SJSA1 (cell line): ENCODE measurements at places on chromosomes 2 and 18.

DNA sequence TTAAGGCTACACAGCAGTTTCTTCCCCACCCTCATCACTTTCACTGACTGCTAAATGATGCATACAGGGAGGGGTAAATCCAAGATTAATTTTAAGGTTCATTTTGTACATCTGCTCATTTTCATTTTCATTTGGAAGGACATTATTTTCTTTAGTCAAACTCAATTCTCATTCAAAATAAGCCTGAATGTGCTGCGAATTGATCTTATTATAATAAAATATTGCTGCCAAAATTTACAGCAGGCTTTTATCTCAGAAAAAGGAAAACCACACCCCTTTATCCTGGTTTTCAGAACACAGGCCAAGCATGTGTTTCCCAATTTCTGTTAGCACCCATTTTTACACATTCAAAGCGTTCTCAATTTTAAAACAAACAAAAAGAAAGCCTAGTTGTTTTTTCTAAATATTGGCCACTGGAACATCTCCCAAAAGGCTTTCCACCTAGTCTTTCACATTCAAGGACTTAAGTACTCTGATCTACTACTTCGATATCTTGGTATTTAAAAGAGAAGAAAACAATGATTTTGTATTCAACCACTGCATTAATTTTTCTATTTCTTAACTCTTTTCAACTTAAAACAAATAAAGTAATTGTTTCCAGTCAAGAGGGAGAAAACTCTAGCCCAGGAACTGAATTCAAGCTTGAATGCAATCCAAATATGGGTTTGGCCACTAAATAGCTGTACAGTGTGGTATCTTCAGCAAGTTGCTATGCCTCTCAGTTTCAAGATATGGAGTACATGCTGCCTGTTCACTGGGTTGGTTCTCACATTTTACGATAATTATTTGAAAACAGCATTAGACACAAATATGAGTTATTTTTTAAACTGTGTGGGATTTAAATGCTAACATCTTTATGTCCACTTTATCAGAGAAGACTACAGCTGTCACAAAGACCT lies 52.5 kb downstream of the CDH2 start:
- DNase-seq, result no peak

- no peak for DNase-seq
Observed at GRCh38 chr2:240503375-240503774, 54.4 kb downstream of the ANKMY1 start.

GRCh38 chr2:56314796-56315195 lies 131.0 kb downstream of the CCDC85A start:
- no peak for DNase-seq

- no peak for DNase-seq
Observed at GRCh38 chr2:175312137-175312536, 130.6 kb upstream of the ATP5MC3 start.

- DNase-seq, result no peak
Observed at GRCh38 chr18:39959839-39960238, 1995.2 kb upstream of the PIK3C3 start.

DNA sequence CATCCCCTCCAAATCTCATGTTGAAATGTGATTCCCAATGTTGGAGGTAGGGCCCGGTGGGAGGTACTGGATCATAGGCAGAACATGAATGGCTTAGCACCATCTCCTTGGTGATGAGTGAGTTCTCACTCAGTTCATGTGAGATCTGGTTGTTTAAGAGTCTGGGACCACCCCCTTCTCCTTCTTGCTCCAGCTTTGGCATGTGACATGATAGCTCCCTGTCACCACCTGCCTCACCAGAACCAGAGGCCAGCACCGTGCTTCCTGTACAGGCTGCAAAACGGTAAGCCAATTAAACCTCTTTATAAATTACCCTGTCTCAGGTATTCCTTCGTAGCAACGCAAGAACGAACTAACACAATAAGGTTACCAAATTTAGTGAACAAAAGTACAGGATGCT lies 95.4 kb downstream of the ZBTB7C start:
- DNase-seq, result no peak

DNA sequence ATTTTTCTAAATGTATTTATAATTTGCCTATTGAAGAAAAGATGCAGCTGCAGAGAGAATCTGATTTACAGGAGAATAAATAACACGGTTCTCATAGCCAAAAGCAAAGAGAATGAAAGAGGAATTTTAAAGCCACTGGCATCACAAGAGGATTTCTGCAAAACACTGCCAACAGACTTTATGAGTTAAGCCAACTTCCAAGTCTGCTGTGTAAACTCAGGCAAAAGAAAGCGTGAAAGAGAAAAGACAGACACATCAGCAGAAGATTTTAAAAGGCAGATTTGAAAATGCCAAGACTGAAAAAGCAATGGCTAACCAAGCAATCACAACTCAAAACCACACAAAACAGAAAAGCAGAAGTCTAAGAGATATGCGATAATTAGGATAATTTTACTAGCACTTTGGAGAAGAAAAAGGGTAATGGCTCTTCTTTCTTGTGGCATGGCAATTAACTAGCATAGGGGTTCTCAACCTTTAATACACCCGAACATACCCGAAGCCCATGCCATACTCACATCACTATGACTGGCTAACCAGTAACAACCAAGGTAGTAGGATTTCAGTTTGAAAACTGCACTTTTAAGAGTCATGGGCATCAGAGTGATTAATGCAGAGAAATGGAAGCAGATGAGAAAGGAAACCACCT lies 4.9 kb downstream of the DARS1 start:
- DNase-seq, result no peak

- DNase-seq, result peak; percentile 70
Observed at GRCh38 chr2:143645921-143646645, 516.9 kb downstream of the ARHGAP15 start.

DNA sequence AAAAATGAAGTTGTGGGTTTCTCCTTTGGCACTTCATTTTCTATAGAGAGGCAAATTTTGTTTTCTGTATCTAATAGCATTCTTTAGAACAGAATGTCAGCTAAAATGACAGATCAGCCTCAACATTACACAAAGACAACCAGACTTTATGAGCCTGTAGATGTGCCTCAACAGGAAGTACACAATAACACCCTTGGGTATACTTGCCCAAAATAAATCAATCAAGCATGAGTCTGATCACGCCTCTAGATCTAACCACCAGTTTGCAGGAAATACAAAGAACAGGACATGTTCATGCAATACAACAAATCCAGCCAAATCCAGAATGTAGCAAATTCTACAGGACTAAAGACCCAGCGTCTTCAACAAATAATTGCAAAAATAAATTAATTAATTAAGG lies 11.2 kb upstream of the DAPL1 start:
- DNase-seq, result no peak

- DNase-seq, result no peak
Observed at GRCh38 chr2:153291718-153292117, 186.8 kb downstream of the RPRM start.

DNA sequence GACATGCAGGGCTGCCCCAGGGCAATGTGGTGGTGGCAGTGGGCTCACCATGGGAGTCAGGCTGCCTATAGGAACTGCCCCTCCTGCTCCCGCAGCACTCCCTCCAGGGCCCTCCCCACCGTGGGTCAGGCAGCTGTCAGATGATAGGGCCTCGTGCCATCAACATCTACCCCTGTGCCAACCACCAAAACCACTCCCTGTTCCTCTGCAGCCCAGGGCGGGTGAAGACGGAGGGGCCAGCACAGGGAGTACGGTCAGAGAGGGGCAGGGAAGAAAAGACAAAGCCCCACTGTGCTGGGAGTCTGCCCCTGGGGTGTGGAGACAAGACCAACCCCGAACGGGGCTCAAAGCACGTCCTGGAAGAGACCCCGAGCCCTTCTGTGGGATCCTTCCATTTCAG lies 97.4 kb downstream of the TNS1 start:
- no peak for DNase-seq

DNA sequence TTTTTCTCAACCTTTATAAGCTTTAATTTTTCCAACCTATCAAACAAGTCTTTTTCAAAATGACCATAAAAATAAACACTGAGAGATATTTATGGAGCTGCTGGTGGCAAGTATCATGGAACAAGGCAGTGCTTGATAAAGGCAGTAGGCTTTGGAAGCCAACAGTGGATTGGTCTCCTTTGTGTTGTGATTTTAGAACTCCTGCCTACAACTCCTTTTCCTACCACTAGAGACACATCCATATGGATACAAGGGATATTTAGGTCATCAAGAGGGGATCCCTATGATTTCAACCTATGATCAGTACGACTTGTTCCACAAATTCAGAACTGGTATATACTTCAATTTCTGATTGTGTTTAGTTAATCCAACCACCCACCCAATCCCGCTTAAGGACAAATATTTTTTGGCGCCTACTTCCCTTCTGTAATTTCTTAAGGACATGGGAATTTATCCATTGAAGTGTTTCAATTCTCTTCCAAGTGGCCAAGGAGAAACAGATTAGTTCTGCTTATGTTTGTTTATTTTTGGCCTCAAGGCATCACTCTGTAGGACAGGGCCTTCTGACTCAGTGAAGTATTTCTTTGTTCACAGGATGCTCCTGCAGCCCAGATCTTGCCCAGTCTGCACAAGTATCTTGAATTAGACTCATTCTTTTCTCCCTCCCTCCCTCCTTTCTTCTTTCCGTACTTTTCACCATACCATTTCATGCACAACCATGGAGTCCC lies 2119.6 kb upstream of the PIK3C3 start:
- DNase-seq, result no peak

GRCh38 chr18:57621246-57621604 lies 411 bp downstream of the NARS1 start:
- no peak for DNase-seq

- DNase-seq, result no peak
Observed at GRCh38 chr18:71784777-71785176, 759.4 kb downstream of the CBLN2 start.

GRCh38 chr2:195861821-195862220 lies 204.8 kb downstream of the SLC39A10 start:
- DNase-seq, result no peak

DNA sequence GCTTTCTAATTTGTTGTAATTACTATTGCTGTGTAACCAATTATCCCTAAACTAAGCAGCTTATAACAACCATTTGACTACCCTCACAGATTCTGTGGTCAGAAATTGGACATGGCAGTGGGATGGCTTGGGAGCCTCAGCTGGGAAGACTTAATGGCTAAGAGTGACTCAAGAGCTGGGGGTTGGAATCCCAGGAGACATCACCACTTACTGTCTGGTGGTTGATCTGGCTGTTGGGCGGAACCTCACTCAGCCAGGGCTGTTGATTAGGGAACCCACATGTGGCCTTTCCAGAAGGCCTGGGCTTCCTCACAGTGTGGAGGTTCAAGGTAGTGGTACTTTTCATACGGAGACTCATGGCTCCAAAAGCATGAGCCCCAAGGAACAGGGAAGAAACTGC lies 49.8 kb downstream of the E2F6 start:
- DNase-seq, result no peak

- DNase-seq, result no peak
Observed at GRCh38 chr18:76379226-76380126, 115.6 kb downstream of the ZNF516 start.

DNA sequence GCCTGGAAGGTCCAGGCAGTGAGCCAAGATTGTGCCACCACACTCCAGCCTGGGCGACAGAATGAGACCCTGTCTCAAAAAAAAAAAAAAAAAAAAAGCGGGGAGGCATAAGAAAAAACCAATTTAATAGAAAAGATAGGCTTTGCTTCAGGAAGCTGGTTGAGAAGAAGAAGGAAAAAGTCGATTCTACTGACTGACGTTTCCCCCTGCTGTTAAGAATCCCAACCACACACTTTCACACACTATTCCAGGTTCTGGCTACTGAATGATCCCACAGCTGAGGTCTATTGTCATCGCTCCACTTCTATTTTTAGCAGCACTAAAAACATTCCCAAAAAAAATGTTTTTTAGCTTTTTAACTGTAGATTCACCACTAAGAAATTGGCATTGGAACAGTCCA lies 6.7 kb upstream of the CHCHD5 start:
- no peak for DNase-seq

DNA sequence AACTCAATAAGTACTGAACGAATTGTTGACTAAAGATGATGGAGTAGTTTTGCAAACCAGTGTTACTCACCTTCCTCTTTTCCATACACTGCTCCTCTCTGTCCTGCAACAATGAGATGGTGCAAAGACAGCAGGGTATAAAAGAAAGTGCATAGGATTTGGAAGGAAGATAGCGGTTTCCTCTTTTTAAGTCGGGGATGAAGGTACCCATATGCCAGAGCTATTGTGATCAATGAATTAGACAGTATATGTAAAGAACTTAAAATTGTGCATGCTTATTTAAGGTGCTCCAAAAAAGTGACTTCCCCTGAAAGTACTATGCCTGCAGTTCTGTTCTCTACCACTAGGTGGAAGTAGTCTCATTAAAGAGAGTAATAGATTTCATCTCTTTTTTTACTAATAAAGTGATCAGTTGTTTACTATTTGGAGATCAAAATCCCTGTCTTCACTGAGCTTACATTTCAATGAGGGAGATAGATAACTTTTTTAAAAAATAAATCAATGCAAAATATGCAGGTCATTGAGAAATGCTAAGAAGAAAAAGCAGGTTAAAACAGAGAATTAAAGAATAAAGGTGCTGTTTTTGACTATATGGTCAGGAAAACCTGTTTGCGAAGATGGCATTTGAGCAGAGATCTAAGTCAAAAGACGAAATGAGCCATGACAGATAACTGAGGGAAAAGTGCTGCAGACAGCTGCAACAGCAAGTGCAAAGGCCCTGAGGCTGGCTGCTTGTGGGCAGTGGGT lies 339.7 kb upstream of the SLC14A2 start:
- peak; percentile 15 for DNase-seq

- DNase-seq, result no peak
Observed at GRCh38 chr2:96884299-96885094, 14.6 kb upstream of the SEMA4C start.

- no peak for DNase-seq
Observed at GRCh38 chr2:97952357-97952756, 43.4 kb downstream of the TMEM131 start.

DNA sequence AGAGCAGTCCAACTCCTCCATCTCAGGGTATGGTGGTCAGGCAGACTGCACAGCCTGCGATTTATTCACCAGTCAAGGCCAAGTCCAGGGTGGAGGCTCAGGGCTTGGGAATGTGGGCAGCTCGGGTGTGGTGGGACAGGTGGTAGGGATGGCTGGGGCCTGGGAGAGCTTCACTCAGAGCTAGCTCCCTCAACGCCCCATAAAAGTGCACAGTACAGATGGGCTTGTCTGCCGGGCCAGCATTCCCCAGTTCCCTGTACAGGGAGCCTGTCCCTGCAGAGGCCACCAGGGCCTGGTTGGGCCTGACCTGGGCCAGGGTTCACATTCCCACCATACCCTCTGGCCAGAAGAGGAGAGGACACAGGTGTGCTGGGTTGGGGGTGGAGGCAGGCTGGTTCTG lies 49.2 kb upstream of the OTOS start:
- no peak for DNase-seq

DNA sequence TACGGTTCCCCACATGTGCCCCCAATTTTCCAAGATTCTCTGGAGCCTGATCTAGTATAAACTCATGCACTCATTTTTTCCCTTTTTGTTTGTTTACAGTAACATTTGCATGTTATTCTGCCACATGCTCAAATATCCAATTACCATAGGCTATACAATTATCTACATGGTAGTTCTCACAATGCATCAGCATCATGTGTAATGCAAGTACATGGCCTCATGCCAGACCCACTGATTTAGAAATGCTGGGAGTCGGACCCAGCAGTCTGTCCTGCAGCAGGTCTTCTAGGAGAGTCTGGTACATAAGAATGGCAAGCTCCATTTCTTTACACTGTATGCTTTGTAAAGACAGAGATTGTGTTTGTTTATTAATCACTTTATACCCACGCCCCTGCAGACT lies 107.7 kb downstream of the CBLN2 start:
- no peak for DNase-seq
